ENCODE measurements at places on chromosomes 6 and 20. TPM values are rescaled to one million over a fixed set of nuclear protein-coding genes. Genes with fewer than 3 reads are reported as not detected.
A peak's percentile ranks its signal among the peaks of the same experiment; 100 is the strongest.

- peak; percentile 27 for DNase-seq
These were observed 101.1 kb upstream of the LRFN2 start for GRCh38 chr6:40688214-40688761.

The ZNF334 gene
- total RNA-seq: 14.0 TPM

The PHACTR3 gene
- total RNA-seq: not detected

DNA sequence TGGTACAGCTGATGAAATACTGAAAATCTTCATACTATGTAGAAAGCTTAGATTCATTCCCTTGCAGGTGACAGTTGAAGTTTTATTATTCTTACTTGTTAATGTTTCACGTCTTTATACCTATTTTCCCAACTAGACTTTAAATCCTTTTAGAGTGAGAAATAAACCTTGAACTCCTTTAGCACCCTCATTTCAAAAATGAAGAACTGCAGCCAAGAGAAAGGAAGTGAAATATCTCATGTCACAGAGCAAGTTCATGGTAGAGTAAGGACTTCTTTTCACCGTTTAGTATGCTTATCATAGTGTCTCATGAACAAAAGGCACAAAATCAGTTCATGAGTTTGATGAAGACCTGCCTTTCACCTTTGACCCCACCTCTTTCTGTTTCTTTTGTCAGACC is 38.5 kb downstream of the ORC3 start:
- DNase-seq: no peak

The SLC18B1 gene
- total RNA-seq: 6.8 TPM

DNA sequence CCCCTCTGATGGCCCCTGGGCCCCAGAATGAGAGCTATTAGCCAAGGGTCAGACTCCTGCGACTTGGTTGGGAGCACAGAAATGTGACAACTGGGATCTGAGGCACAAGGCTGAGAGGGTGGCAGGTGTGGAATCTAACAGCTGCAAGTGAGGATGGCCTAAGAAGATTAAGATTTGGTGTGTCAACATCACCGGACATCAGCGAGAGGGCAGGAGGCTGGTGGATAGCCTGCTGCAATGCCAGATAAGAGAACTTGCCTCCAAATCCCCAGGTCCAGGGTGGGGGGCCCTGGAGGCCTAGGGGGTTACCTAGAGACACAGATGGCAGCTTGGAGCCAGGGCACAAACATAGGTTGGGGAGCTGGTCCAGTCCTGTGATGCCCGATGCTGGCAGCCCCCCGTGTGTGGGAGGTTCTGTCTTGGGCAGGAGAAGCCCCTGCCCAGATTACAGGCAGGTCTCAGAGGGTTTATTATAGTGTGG is 155.8 kb downstream of the GRM4 start:
- DNase-seq: no peak

DNA sequence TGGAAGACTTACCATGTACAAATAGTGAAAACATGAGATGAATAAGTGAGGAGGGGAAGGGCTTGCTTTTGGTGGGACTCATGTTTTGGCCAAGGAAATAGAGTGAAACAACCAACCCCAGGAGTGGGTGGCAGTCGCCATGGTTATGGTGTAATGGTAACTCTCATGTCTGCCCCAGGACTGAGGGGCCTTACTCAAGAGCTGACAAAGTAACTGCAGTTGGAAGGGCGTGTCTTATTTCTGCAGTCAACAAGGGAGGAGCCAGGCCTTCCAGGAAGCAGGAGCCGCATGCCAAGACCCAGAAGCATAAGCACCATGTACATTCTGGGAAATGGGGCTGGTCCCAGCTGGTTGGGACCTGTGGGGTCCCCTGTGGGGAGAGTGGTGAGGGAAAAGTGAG is 108.5 kb downstream of the UNC5CL start:
- DNase-seq: peak; percentile 48
